ENCODE measurements at places on chromosomes 5 and 9. TPM values are rescaled to one million over a fixed set of nuclear protein-coding genes. Genes with fewer than 3 reads are reported as not detected.

DNA sequence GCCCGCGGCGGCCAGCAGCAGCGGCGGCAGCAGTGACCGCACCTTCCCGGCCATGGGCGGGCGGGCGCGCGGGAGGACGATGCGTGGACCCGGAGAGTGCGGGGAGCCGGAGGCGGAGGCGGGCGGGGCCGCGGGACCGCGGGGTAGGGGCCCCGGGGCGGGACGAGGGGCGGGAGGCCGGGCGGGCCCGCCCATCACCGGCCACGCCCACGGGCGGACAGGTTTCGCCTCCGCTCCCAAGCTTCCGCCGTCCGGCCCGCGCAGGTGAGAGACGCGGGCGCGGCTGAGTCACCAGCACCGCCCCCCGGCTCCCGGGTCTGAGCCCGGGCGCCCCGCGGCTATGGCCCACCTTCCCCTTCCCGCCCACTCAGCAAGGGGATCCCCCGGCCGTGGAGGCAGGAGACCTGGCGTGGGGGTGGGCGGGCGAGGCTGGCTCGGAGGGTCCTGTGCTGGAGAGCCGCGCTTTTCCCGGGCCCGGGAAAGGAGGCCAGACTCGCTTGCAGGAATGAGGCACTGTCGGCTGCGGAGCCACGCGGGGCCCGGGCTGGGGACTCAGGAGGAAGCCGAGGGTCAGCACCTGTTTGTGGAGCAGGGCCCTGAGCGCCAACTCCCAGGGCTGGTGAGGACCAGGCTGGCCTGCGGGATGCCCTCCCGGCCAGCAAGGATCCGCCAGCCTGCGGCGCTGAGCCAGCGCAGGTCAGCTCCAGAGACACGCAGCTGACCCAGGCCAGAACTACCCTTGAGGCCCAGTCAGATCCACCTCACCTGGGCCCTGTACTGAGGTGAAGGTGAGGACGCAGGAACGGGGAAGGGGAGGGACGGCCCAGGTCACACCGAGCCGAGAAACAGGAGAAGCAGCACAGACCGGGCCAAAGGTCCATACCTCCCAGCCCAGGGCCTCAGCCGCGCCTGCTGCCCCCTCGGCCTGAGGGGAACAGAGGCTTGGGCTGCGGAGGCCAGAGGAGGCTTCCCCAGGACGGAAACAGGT lies at the start of gene ENTPD2:
Gene ENTPD2, minus strand, starts transcription at position 118 of the 988 bp plus-strand sequence. Its CDS starts 64 bp downstream, at position 54.
- DNase-seq: peak; percentile 84

GRCh38 chr5:153896117-153896516 lies 142.6 kb downstream of the FAM114A2 start:
- no peak for DNase-seq

GRCh38 chr5:8577792-8578191 lies 708.8 kb downstream of the MTRR start:
- DNase-seq: no peak

The SEMA5A gene
- total RNA-seq: 69.4 TPM

The PCDHGB4 gene
- total RNA-seq: 13.9 TPM

Data from endodermal cell (in vitro differentiated cells).